ENCODE measurements at places on chromosomes 7 and 10.
A peak's percentile ranks its signal among the peaks of the same experiment; 100 is the strongest.

GRCh38 chr10:101228966-101229265 lies 347 bp downstream of the LBX1 start:
- no peak for DNase-seq

DNA sequence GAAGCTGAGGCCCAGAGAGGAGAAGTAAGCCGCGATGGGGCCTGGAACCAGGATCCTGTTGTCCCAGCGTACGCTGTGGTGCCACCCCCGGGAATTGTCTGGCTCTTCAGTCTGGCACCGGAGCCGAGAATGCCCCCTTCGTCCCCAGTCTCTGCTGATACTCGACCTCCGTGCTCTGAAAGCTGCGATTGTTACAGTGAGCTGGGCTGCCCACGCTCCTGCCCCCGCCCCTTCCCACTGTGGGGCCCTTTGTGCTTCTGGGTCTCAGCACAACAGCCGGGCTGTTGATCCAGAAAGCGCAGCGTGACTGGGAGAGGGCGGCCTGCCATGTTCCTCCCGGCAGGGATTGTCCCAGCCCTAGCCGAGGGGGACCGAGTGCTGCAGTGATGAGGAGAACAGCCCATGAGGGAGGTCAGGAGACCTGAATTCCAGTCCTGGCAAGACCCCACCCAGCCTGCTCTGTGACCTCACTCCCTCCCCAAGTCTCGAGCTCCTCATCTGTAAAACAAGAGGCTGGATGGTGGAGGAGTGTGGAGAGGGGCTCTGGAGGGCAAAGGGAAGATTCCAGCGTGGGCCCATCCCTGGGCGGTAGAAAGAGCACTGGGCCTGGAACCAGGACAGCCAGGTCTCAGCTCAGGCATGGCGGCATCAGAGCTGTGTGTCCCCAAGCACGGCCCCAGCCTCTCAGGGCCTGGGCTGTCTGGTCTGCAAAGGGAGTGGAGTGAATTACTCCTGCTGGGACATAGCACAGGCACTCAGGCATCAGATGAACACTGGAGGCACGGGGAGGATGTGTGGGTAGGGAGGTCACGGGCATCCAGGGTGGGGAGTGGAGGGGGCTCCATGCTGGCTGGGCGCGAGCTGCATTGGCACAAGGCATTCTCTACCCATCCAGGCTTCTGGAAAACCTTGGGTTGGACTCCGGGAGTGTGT lies 43.6 kb downstream of the TSPAN15 start:
- DNase-seq: no peak

DNA sequence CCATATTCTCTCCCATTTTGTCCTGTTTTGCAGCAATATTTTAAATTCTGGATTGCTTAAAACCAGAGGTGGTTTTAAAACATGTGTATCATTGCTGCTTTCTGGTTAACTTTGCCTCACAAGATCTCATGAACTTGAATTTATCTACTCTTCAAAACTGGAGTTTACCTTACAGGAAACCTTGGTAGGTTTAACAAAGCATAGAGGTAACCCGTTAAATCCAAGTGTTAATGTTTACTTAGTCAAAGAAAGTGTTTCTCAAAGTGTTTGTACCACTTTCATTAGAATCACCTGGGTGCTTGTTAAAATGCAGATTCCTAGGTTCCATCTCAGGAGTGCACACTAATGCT lies 44.0 kb upstream of the VDAC2 start:
- no peak for DNase-seq

DNA sequence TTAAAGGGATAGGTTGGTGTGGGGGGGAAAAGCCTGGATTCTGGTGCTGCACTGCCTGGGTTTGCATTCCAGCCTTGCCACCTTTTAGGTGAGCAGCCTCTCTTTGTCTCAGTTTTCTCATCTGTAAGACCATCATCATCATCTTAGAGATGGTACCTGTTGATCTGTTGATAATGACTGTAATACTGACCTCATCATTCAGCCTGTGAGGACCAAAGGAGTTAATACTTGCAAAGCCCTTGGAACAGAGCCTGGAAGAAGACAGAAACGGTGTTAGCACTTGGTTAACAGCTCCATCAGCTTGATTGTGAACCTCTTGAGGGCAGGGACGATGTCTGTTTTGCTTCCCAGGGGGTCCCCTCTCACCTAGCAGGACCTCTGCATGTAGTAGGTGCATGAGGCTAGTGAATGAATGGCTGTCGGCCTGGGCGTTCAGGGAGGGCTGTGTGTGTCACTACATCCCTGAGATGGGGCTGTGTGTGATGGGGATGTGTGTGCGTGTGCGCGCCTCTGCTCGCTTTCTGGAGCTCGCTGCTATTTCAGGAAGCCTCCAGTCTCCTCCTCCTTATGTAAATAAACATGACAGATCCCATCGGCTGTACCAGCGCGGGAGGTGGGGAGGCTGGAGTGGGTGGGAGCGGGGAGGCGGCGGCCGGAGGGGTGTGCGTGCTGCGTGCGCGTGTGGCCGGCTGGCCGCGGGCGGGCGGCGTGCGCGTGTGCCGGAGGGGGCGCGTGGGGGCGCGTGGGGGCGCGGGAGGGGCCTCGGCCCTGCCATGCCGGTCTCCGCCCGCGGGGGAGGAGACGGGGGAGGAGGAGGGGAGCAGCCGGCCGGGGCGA lies 61.2 kb downstream of the NEURL1 start:
- peak; percentile 58 for DNase-seq

DNA sequence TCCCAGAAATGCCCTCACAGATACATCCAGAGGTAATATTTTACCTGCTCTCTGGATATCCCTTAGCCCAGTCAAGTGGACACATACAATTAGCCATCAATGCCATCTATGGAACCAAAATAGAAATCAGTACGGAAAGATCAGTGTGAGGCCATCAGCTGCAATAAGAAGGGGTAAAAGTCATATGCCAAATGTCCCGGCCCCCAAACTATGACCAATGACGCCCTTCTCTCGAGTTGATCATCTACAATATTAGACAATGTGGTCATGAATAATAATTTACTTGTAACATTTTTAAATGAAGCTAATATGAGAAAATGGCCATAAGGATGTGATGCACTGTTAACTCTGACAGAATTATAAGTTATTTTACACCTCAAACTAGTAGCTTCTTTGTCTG lies 588.9 kb downstream of the POM121L12 start:
- no peak for DNase-seq

DNA sequence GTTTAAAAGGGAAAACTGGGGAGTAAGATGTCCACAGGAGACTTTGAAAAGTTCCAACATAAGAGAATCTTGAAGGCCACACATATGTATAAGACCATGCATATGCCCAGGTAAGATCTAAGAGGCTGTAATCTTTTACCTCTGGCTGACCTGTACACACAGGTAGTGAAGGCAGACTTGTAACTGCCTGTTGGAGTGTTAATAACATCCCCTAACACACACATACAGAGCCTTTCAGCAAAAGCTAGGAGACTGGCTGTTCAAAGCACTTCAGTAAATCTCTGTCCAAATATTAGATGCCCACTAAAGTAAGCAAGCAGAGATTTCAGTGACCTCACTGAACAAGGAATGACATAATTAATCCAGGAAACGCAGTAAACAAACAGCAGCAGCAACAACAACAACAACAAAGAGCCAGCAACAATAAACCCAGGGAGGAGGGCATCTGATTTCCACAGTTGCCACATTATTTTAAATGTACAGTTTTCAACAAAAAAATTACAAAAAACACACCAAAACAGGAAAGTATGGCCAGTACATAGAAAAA lies 15.0 kb downstream of the CYP51A1 start:
- DNase-seq: no peak

DNA sequence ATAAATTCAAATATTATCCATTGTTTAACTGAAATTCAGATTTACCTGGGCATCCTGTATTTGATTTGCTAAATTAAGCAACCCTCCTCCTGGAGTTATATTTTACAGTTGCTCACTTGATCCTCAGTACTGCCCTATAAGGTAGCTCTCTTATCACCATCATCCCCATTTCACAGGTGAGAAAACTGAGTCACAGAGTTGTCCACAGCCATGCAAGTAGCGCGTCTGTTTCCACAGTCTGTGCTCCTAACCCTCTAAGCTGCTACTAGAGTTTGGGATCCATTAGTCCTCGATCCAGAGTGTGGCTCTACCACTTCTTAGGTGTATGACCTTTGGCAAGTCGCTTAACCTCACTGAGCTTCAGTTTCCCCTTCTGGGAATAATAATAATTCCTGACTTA lies 34.9 kb upstream of the KDM7A start:
- DNase-seq: no peak

GRCh38 chr10:25498645-25499044 lies 323.8 kb downstream of the GPR158 start:
- no peak for DNase-seq

DNA sequence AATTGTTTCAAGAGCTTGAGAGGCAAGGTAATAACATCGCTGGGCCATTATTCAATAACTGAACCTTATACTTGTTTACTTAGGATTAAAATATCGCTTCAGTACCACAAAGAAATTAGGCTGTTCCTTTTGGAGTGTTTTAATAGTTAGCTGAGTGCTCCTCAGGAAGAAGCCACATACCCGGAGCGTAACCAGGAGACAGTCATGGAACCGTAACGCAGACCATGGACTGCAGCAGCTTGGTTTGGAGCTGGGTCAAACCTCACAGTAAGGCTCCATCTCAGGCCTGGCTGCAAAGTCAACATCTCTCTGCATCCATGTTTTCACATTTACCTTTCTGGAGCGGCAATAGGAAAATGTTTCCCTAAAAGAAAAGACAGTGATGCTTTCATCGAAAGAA lies 599.0 kb downstream of the TNS3 start:
- DNase-seq: no peak

- no peak for DNase-seq
Observed at GRCh38 chr10:70350501-70350900, 31.9 kb downstream of the LRRC20 start.

DNA sequence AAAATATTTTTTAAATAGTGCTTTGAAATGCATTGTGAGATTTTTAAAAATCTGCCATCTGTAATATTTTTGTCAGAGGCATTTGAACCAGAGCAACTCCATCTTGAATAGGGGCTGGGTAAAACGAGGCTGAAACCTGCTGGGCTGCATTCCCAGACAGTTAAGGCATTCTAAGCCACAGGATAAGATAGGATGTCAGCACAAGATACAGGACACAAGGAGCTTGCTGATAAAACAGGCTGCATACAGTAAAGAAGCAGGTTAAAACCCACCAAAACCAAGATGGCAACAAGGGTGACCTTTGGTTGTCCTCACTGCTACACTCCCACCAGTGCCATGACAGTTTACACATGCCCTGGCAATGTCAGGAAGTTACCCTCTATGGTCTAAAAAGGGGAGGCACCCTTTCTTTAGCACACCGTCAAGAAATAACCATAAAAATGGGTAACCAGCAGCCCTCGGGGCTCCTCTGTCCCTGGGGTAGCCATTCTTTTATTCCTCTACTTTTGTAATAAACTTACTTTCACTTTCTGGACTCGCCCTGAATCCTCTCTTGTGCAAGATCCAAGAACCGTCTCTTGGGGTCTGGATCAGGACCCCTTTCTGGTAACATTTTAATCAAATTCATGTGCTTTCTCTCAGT lies 273.7 kb downstream of the SEMA3D start:
- DNase-seq: no peak

- DNase-seq: no peak
Observed at GRCh38 chr7:80632139-80632538, 6.3 kb upstream of the CD36 start.

GRCh38 chr7:128955981-128956380 lies 18.3 kb downstream of the IRF5 start:
- DNase-seq: no peak

DNA sequence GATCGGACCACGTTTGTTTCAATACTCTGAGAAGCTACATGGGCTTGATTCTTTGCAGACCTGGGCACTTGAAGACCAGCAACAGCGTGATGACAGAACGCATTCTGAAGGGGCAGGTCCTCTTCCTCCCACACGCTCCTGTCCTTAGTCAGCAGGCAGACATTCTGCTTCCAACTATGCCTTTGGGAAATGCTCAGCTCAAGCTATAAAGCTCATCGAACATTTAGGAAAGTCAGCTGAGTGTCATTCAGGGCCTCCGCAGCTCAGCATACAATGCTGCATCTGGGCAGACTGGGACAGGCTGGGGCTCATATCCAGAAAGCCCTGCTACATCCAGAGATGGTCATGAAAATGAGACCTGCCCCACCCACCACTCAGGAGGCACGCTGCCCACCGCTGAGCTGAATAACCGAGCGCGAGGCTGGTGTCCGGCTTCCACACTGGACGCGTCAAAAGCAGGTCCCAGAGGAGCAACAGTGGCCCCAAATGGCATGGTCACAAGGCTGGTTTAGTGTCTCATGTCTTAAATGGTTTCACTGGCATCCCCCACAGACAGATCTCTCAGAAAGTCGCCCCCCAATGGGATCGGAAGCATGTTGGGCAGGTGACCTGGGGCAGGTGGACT lies 274.0 kb downstream of the DNAJB6 start:
- DNase-seq: no peak

DNA sequence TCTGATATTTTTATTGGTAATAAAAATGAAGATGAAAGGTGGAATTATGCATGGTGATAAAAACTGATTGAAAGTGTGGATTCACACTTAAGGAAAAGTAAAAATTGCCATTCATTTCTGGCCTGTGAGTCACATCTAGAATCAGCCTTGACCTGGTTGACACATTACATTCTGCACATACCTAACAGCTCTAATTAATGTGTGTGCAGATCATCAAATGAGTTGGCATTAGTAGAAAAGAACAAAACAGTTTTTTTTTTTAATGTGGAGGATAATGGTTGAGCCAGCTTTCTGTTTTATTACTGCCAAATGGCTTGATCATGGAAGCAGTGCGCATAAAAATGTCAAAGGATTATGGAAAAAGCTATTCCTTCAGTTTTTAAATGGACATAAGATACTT lies 142.6 kb upstream of the TMEM196 start:
- no peak for DNase-seq

GRCh38 chr7:11135573-11135972 lies 161.9 kb downstream of the PHF14 start:
- DNase-seq: no peak

GRCh38 chr7:139798221-139798620 lies 20.4 kb upstream of the HIPK2 start:
- DNase-seq: no peak

DNA sequence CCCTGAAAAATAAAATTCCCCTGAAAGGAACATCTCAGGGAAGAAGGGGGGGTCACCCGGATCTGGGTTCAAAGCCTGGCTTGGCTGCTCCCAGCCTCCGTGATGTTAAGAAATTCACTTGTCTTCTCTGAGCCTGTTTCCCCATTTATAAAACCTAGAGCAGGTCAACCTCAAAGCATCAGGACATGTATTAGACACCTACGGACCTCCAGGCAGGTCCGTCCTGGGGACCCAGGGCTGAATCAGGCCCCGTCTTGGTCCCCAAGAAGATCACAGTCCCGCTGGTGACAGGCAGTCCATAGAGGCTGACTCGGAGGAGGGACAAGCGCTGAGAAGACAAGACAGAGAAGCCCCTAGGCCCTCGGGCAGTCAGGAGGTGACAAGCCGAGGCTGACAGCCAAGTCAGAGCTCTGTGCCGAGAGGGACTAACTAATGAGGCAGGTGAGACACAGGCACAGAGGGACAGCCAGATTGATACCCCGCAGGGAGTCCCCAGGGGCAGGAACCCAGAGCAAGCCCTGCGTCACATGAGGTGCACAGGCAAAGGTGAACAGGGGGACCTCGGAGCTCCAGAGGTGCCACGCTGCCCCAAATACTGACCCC lies 2.9 kb downstream of the MYL10 start:
- DNase-seq: no peak

- no peak for DNase-seq
Observed at GRCh38 chr10:95880704-95881103, 27.1 kb upstream of the CC2D2B start.
